ENCODE measurements at places on chromosomes 7 and 10. TPM values are rescaled to one million over a fixed set of nuclear protein-coding genes. Genes with fewer than 3 reads are reported as not detected.

DNA sequence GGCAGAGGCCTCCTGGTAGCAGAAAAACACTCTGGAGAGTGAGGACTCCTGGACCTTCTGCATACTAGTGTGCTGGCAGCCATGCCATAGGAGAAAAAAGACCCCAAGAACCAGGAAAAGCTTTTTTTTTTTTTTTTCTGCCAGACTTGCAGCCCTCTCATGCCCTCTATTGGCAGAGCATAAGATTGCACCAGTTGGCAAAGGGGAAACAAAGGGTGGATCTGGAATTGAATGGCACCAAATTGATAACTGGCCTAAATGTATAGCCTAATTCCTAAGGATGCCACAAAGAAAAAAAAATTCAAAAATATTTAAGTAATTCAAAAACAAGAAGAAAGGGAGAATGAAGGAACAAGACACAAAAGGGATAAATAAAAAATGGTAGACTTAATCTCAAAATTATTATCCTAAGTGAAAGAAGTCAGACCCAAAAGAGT, 112.5 kb upstream of the GHITM start:
- no peak for DNase-seq

DNA sequence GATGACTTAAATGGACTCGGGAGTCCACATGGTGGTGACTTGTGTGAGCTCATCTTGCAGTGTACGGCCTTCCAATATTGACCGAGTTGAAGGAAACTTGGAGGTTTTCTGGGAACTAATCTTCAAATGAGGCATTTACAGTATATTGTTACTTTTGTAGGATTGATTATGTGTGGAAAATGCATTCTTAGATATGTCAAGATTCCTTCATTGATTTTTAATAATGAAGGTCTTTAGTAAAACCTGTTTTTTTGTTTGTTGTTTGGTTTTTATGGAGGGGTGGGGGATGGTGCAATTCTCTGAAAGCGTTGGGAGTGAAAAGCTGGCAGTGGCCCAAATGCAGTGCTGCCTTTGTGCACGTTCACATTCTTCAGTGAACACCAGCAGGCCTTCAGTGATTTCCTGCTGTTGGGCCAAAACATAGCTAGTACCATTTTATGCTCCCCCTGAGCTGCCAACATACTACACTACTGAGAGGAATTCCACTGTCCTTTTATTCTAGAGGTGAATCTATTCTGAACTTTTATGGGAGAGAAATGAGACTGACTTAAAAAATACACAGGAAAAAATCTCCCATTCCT, 50.4 kb downstream of the CCNY start:
- DNase-seq: no peak

DNA sequence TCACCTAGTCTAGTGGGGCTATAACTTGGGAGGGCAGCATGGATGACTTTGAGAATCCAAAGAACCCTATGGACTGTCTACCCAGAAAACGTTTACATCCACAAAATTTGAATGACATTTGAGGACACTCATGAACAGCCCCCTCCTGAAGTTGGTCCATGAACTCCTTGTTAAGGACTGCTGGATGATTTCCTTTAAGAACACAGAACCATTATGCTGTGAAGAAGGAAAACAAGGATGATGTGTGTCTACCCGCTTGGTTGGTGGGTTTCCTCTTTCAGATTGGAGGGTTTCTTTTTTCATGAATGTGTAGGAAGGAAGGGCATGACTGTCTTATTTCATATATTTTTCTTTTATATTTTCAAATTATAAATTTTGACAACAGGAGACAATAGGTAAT, 58.3 kb downstream of the ARID5B start:
- DNase-seq: no peak

DNA sequence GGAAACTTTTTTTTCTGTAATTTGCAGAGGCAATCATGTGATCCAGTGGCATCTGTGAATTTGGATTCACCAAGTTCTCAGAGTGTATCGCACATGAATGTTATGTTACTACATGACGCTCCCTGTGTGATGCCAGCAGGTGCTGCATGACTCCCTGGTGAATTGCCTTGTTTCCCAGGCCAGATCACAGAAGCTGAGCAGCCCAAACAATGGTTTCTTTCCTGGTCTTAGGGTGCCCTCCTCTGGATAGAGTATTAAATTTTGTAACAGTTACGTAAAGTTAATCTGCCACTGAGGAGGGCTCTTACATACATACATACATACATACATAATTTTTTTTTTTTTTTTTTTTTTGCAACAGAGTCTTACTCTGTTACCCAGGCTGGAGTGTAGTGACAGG, 3.6 kb downstream of the ZSCAN21 start:
- DNase-seq: peak; percentile 78

DNA sequence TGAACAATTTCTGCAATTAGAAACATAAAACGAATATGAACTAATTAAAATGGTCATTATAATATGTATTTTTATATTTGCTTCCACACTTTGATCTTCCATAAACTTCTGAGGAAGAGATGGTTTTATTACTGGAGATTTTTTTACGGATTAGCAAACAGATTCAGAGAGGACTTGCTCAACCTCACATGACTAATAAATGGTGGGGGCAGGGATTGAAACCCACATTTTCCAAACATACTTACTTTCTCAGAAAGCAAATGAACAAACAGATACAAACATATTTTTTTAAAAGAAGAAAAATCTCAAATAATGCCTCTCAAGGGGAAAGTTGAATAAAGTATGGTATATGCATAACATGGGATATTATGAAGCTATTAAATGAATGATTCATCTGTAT, 18.3 kb downstream of the ANKMY2 start:
- DNase-seq: no peak

Gene AKR1C1
- 28.4 TPM for total RNA-seq

Gene ALOX5
- total RNA-seq: not detected

Gene INA
- 0.52 TPM for total RNA-seq

DNA sequence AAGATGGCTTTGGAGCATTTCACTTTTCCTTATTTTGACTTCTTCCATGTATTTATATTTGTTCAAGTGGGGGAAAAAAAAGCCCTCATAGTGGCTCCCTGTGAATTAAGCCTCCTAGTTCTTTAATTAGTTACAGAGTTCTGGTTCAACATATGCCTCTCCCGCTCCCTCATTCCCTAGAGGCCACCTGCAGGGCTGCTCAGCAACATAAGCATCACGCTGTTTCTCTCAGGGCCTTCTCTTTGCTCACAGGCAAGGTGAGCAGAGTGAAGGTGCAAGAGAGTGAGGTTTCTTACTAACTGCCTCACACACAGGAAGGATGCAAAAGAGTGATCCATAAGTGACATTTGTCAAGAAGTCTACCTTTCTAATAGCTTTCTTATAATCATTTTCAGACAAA, 196.7 kb downstream of the SEMA3E start:
- DNase-seq: no peak

GRCh38 chr10:21705828-21706176, 171.8 kb downstream of the MLLT10 start:
- no peak for DNase-seq

GRCh38 chr7:116162254-116162653, 48.1 kb upstream of the TES start:
- no peak for DNase-seq

GRCh38 chr7:66896441-66896840, 24.6 kb upstream of the TMEM248 start:
- DNase-seq: no peak

DNA sequence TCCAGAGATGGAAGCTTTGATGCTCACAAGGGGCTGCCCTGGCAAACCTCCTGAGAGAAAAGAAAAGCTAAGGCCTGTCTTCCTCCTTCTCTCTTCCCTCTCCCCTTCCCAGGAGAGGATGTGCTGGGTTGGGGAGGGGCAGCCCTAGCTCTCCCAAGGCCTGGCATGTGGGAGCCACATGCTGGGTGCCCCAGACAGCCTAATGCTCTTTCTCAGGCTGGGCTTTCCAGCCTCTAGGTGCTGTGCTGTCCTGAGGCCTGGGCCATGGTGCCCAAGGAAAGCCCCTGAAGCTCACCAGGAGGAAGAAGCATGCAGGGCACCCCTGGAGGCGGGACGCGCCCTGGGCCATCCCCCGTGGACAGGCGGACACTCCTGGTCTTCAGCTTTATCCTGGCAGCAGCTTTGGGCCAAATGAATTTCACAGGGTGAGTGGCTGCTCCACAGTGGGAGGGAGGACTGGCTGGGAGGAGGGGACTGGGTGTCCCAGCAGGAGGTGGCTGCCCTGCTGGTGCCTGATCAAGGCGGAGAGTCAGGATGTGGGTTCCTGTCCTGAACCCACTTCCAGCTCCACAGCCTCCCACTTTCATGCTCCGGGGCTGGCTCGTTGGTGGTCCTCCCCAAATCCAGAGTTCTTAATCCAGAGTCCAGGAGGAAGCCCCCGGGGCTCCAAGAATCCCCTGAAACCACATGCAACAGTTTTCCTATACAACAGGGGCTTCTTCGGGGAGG, 1.7 kb downstream of the CPA5 start:
- DNase-seq: no peak

DNA sequence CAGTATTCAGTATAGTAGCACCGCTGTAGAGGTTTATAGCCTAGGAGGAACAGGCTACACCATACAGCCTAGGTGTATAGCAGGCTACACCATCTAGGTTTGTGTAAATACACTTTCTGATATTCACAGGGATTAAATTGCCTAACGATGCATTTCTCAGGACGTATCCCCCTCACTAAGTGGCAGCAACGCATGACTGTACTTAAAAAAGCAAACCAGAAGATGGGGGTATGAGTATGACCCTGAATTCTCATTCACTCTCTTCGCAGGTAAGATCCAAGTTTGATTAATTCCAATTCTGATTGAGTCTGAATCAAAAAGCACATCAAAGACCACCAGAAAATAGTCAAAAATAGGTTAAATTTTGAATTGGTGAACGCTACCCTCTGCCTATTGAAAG, 972 bp downstream of the ORC5 start:
- DNase-seq: no peak

GRCh38 chr10:86952106-86952505, 5.3 kb downstream of the MMRN2 start:
- no peak for DNase-seq

- no peak for DNase-seq
Measured at GRCh38 chr7:47407136-47407535, 174.8 kb downstream of the TNS3 start.

DNA sequence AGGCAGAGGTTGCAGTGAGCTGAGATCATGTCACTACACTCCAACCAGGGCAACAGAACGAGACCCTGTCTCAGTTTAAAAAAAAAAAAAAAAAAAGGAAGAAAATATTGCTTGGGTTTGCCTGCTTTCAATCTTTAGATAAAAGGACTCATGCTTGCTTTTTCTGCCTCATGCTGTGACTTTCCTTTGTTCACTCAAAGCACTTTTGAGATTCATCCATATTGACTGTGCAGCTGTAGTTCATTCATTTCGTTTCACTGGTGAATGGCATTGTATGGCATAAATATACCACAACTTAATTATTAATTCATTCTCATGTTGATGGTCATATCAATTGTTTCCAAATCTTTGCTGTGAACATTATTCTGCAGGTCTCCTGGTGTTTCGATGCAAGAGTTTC, 97.6 kb upstream of the NFE2L3 start:
- no peak for DNase-seq

Gene TCAF2
- total RNA-seq: not detected

DNA sequence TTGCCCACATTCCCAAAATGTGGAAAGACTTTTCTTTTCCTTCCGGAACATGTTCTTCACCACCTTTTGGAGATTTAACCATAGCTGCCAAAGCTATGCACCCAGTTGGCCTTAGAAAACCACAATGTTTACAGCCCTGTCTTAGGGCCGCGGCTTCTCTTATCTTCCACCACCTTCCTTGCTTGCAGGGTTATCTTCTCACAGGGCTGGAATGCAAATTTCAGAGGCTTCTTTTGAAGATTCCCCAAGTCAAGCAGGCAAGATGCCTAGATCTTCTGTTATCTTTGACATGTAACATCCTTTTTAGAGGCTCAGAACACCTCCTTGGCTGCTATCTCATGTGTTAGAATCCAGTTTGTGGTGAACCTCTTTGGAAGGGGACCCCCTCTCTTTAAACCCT, 11.1 kb downstream of the KCTD7 start:
- no peak for DNase-seq

DNA sequence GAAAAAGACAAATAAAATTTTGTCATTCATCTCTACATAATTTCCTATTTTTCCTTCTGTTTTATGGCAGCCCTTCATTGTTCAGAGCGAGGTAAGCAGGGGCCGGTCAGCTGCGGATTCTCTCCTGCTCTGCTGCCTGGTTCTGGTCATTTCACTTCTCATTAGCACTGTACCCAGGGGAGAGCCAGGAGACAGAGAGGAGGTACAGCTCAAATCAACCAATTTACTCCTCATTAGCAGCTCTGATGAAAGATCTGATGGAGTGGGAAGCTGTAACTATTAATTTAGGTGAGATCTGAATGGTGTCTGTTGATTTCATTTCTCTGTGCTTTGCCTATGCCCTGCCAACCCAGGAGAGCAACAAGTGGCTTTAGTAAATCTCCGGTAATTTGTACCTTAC, 241.5 kb upstream of the PFKP start:
- DNase-seq: no peak

GRCh38 chr10:69504576-69505250, 53.4 kb downstream of the TSPAN15 start:
- peak; percentile 28 for DNase-seq

GRCh38 chr10:130038611-130039109, 72.0 kb downstream of the C10orf143 start:
- DNase-seq: peak; percentile 12

- DNase-seq: no peak
Measured at GRCh38 chr10:30830315-30831230, 201.0 kb upstream of the LYZL2 start.

- DNase-seq: peak; percentile 68
Measured at GRCh38 chr7:98470485-98471240, 69.8 kb upstream of the BAIAP2L1 start.

Gene SSC4D
- 1.6 TPM for total RNA-seq

Gene CCDC136
- total RNA-seq: 7.3 TPM

DNA sequence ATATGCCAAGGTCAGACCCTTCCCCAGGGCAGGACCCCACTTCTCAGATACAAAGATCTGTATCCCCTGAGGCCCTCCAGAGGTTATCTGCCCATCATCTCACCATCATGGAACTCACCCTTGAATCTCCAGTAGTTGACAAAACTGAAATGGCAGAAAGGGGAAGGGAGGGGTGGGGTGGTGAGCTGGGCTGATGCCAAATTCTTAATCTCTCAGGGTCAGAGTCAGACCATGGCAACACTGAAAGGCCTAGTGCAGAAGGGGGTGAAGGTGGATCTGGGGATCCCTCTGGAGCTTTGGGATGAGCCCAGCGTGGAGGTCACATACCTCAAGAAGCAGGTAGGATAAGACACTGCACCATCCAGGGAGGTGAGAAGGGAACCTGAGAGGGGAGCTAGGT, 3.1 kb downstream of the CNPY4 start:
- no peak for DNase-seq

Gene ACTR3C
- 9.2 TPM for total RNA-seq

Gene GPRIN2
- total RNA-seq: 3.7 TPM

- no peak for DNase-seq
Measured at GRCh38 chr10:75957314-75958120, 526.1 kb downstream of the LRMDA start.

Gene ADRB1
- 2.3 TPM for total RNA-seq

GRCh38 chr10:75347186-75347585, 54.4 kb downstream of the ZNF503 start:
- DNase-seq: no peak

Gene AGBL3
- 6.1 TPM for total RNA-seq
